ENCODE measurements at places on chromosomes 7 and 10.

- peak; percentile 20 for DNase-seq
Observed at GRCh38 chr7:131400681-131401176, 73.1 kb downstream of the MKLN1 start.

DNA sequence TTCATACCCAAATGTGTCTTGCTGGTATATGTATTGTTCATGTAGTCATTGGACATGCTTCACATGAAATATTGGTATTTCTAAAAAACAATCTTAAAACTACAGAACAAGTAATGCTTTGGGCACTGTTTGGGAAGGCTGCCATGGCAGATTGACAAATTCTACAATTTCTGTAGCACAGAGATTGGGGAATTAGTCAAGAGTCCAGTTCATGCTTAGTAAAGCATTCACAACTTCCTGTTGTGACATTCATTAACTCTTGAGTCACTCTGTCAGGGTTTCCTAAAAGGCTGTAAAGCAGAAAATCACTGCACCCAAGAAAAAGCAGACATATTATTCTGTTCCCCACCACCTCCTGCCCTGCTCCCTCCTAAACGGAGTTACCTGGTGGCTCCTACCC lies 398.9 kb downstream of the PHTF2 start:
- DNase-seq: peak; percentile 72

- DNase-seq: no peak
Observed at GRCh38 chr10:78964274-78964951, 104.4 kb upstream of the ZMIZ1 start.

GRCh38 chr7:91628742-91629141 lies 251.8 kb downstream of the MTERF1 start:
- DNase-seq: no peak

DNA sequence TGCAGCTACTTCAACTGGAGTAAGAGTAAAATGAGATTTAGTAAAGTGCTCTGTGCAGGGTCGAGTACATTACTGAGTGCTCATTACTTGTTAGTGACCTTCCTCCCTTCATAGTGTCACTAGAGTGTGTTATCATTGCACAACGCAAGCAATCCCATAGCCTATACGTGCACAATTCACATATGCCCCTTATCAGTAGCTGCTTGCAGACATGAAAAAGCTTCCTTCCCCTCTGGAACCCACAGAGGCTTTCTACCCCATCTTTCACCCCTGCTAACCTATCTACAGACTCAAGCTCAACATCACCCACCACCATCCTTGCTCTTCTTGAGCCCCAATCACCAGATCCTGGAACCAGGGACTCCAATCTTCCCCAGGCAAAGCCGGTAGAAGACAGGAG lies 59.3 kb downstream of the C7orf25 start:
- no peak for DNase-seq

DNA sequence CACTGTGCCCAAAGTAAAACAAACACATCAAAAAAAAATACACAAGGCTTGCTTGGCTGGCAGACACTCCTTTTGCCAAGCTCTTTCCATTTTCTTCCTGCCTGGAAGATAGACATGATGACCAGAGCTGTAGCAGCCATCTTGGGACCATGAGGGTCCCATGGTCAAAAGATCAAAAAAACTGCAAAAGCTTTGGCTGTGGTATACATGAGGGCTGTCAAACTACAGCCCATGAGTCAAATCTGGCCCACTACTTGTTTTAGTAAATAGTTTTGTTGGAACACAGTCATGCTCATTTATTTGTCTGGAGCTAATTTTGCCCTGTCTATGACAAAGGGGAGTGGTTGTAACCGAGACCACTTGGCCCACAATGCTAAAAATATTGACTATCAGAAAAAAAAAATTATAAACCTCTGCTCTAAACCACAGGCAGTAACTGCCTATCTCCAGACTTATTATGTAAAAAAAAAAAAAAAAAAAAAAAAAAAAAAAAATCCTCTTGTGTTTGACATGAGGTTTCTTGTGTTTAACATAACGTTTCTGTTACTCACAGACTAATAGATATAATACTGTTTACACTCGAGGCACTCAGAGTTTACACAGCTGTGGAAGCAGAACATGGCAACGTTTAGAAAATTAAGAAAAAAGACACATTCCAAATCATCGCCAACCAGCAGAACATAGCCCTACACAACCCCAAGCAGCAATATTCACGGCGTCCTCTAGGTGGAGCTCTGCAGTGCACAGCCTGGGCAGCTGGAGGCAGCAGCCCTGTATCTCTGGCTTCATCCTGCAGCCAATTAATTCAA lies 36.9 kb downstream of the ASB13 start:
- peak; percentile 86 for DNase-seq

DNA sequence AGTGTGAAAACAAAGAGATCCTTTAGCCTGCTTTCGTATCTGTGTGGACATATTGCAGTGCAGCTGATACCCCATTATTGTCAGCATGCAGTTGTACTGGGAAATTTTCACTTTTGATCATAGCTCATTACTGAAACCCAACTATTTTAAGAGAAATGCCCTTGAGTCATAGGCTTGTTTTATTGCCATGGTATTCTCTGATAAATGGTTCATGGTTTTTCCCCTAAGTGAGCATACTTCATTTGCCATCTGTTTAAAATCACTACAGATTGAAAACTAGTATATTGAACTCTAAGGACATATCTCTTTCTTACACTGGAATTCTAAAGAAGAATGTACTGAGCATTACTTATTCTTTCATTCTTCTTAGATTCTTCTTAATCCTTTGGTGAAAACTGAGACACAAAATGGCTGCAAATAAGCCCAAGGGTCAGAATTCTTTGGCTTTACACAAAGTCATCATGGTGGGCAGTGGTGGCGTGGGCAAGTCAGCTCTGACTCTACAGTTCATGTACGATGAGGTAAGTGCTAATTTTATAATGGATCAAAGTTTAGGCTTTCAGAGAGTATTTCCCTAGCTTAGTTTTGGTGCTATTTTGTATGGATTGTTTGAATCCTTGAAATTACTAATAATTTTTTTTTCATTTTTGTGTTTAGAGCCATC lies 63.0 kb downstream of the RALA start:
- DNase-seq: peak; percentile 32

DNA sequence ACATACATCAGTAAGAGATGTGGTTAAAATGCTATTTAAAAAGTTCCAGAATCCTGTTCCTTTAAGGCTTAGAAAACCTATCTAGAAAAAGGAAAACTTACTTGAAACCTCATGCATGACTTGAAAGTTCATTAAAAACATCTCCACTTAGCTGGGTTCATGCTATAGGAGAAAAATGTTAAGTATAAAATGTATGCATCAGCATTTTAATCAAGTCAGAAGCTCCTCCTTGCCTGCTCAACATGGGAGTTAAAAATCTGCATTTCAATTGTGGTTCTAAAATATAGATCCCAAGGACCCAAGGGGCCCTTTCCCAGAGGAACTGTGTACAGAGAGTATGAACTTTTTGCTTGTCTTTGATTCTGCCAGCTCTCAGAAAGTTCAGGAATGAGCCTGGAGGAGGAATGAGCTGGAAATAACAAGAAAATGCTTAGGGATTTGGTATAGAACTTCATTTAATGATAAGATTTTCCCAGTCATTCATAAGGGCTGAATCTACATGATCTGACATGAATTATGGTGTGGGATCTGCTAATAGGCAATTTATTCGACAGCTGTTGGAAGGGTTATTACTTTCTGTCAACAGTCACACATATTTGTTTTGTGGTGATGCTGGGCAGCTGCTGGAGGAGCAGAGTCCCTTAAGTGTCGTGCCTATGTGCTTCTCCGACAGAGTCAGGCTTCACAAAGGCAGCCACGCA lies 85.6 kb upstream of the MTPN start:
- DNase-seq: no peak

DNA sequence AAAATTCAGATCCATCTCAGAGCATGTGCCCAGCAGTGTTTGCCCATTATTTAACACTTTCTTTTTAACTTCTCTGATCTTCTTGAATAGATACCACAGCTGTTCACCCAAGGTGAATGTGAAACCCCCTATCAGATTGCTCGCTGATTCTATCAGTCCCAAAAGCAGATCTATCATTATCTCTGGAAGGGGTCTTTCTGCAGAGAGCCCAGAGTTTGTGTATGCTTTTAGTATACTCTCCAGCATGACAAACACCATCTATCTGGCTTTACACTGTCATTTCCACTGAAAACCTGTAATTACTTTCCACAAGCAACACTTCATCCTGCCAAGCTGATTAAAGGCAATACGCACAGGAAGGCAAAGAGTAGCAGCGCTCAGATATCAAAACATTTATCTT lies 168.2 kb downstream of the CACNA2D1 start:
- DNase-seq: no peak

DNA sequence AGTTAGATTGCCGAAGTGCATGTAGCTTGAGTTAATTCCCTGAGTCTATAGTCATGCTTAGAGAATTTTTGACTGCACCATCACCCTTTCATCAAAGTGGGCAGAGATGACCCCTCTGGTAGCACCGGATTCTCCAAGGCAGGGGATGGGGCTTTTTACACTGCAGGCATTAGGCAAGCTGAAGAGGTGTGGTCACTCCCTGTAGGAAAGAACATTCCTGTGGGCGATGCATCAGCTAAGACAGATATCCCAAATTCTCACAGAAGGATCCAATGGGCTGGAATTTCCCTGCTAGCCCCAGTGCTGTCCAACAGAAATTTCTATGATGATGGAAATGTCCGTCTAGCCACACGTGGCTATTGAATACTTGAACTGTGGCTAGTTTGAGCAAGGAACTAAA lies 118.2 kb downstream of the ADAM12 start:
- DNase-seq: peak; percentile 75
